ENCODE measurements at places on chromosomes 7 and 10.

DNA sequence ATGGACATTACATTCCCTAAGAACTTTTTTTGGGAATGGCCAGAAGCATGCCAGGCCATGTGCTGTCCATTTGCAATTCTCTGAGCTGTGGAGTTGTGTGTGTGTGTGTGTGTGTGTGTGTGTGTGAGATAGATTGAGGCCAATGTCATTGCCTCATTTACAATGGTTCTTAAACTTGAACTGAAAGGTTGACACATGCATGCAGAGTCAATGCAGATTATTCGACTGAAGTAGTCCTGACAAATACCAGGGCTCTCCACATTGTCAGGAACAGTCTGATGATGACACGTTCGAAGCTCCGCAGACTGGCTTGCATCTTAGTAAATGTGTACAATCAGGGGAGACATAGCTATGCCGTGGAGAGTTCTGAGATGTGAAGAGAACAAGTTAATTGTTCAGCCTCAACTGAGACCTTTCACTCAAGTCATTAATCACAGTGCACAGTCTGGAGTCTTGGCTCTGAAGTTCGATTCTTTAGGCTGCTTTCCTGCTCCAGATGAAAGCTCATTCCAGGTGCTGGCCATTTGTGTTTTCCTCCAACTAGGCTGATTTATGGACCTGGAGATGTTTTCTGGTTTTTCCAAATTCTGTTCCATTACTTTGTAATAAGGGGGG is 921.9 kb downstream of the LRMDA start:
- no peak for DNase-seq

DNA sequence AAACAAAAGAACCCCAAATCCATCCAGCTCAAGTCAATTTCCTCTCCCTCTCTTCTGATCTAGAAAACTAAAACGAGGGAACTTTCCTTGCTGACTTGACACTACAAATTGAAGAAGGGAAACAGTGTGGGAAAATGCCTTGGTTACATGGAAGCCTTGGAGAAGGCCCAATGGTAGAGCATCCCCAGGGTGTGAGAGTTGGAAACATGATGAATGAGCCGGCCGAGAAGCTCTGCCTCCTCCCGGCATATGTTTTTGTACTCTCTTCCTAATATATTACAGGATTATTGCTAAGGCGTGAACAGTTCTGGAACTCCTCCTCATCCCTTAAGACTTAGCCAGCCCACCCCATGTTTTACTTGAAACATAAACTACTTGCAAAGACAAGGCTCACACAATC is 618.2 kb upstream of the MGMT start:
- no peak for DNase-seq

DNA sequence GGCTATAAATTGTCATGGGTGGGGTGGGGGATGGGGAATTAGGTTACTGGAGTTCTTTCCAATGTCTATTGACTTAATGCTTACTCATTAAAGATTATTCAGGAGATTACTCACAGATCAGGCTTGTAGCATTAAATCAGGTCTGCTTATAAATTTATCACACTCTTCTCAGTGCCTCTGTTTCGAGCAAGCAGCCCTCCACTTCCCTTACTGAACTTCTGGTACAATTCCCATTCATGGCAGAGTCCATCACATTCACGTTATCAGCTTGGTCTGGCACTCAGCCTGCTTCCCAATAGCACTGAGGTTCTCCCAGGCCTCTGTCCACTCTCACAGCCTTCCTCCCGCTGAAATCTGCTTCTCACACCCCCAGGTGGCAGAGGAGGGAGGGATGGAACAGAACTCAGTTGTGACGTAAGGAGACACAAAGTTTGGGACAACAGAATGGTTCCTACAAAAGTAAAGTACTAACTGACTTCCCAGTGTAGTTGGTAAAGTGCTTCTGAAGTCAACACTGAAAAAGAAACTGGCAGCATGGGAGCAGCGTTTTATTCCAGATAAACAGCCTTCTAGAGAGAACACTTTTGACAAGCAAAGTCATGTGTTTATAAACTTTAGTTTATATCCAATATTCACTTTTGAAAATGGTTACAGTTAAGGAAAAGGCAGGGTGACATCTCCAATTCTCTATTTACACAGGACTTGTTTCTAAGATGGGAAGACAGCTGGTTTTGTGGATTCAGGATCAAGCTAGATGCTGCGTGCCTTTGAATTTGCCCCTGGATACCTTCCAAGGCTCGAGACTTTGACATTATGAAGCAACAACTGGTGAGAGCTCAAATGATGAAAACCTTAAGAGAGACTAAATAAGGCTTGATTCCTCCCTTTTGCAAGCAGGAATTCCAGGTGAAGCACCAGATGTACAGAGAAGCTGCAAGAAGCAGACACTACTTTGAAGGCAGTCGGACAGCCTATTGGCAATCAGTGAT is 81.4 kb downstream of the ATXN7L1 start:
- no peak for DNase-seq

- DNase-seq, result no peak
Measured at GRCh38 chr10:127535802-127536515, 13.2 kb upstream of the NPS start.

GRCh38 chr7:157977717-157978496 is 609.7 kb downstream of the PTPRN2 start:
- no peak for DNase-seq

DNA sequence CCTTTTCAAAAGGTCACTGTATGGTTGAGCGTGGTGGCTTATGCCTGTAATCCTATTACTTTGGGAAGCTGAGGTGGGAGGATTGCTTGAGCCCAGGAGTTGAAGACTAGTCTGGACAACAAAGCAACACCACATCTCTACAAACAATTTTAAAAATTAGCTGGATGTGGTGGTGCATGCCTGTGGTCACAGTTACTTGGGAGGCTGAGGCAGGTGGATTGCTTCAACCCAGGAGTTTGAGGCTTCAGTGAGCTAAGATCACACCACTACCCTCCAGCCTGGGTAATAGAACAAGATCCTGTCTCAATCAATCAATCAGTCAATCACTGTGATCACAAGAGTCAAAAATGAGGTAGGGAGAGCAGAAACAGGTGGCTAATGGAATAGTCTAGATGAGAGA is 97.0 kb downstream of the SUGCT start:
- no peak for DNase-seq

- peak; percentile 62 for DNase-seq
Measured at GRCh38 chr10:79069325-79070080, 737 bp downstream of the ZMIZ1 start.

Measured in stimulated activated CD4-positive, alpha-beta T cell treated with anti-CD3 and anti-CD28 coated beads, Interleukin-15, amount 100 ng/mL, for 24 hours (primary cell).